ENCODE measurements at places on chromosomes 1 and 21. TPM values are rescaled to one million over a fixed set of nuclear protein-coding genes. Genes with fewer than 3 reads are reported as not detected.

DNA sequence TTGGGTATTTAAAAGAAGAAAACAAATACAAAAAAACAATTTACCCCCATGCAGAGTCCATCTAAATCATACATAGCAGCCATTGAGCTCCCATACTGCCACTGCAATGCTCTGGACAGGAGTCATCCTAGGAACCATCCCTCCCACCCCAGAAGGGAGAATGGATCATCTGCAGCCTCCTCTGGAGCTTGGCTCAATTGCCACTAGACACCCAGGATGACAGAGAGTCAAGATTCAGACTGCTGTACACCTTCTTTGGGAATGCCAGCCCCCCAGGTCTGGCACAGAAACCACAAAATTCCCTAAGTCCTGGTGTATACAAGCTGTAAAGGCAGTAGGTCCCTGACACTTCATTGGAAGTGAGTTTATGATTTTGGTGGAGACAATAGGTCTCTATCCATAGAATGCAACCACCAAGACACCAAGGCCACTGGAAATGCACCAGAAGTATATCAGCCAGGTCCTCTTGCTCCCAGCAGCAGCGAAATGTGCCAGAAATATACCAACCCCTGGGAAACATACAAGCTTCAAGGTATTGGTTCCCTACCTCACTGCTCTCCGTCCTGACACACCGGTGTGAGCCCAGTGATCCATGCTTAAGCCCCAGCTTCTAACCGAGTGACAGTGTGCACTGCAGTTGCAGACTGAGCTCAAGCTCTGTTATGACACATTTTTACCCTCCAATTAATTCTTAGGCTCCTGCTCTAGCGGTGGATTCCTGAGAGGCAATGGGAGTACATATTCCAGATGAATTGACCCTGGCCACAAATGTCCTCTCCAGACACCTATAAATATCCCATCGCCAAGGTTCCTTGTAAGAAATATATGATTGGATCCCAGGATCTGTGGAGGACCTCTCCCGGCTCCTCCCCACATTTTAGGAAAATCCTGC, 4.4 kb downstream of the TAL1 start:
- no peak for DNase-seq

Gene DSCAM
- not detected for total RNA-seq

- DNase-seq: no peak
Measured at GRCh38 chr1:184626076-184627006, 128.3 kb downstream of the EDEM3 start.

Gene SERPINC1
- total RNA-seq: 0.49 TPM

DNA sequence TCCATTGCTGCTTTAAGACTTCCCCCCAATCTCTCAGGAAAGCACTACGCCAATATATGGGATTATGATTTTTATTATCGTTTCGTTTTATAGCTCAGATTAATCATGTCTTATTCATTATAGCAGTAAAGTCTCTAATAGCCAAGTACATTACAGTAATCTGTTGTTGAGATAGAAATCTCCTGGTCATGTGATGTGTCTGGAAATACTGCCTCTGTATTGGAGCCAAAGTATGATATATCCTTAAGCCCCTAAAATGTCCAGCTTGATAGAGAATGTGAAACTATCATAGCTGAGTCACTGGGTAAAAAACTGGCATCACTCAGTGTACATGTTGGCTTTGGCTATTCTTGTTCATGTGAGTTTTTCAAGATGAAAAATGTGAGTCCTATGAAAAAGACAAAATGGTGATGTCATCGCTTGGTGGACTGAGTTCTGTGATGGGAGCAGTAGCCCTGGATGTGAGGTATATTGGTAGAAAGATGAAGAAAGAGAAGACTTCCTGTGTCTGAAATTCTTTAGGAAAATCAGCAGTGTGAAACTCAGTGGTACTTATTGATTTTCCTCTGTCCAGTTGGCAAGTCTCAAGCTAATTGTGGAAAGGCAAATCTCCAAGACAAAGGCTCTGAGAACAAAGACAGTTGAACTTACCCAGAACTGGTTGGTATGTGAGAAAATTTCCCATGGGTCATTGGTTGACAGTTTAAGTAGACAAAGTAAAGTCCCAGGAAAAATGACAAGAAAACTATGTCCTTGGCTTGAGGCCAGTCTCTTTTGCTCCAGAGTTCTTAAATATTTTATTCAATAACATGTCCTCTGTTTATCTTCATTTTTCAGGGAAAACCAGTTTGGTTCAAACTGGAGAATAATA, 76.2 kb downstream of the BRINP2 start:
- DNase-seq: no peak

Gene SYNC
- total RNA-seq: 20.3 TPM

GRCh38 chr1:207389728-207390464, 64.2 kb upstream of the CR2 start:
- no peak for DNase-seq

DNA sequence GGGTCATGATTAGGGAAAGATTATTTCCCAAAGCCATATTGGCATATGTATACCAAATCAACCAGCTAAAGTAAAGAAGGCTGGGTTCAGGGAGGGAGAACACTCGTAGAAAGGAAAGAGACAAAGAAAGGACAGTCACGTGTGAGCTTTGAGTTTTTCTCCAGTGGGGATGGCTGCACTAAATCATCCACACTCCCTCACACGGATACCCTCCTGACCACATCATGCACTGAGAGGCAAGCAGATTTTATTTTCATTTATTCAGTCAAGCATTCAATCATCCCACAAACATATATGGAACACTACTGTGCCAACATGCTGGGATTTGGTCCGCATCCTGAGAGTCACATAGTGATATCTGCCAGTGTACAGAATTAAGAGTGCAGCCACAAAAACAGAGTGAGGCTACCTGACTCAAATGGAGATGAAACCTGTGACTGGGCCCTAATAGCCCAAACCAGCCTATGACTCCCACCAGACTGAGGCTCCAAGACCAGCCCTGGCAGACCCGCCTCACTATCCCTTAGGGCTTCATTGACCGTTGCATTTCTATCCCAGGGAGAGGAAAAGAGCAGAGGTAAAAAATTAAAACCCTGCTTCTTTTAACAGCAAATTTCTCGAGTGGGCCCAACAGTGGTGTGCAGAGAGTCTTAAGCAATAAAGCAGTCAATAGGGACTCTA, 155.9 kb downstream of the BARHL2 start:
- DNase-seq: no peak

DNA sequence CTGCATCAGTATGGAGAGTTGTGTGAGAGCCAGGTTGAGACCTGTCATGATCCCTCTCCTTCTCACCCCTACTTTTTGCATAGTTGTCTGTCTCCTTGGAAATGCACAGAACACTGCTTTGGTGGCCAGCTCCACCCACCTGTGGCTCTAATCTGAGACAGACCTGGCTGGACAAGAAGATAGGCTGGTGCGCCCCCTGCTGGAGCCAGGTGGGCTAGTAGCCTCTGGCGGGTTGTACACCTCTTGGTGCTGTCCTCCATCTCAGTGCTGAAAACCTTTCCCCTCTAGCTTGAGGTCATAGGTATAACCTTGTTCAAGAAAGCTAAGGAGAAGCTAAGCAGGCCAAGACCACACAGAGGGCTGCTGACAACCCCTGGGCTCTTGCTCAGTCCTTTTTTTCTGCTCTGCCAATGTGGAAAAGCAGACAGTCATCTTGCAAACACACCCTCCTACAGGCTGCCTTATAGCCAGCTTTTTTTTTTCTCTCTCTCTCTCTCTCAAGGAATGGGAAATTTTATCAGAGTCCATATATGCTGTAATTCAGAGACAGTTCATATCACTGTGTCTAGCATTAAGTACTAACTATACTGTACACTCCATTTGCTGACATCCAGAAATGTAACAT, 58.8 kb upstream of the SPATA6 start:
- peak; percentile 59 for DNase-seq

Gene KLF17
- total RNA-seq: not detected

DNA sequence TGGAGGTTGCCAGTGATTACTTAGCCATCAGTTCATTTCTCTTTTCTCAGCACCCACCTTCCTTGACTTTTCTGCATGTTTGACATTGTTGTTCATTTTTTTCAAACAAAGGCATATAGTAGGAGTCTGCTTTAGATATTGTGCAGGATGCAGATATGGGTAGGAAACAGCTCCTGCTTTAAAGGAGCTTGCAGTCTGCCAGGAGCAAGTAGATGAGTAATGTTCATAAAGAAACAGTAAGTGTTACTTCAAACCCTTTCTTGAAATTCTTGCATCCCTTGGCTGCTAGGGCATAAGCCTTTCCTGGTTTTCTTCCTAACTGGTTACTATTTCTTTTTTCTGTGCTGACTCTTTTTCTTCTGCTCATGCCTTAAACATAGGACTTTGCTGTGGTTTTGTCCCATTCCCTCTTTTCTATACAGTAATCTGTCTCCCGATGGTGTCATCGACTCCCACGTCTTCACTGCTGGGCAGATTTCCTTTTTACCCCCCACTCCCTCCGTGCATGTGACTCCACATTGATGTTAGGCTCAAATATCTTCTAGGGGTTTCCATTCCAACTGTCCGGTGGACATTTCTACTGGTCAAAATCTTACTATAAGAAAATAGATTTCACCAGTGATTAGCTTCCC, 20.4 kb downstream of the PTGFRN start:
- DNase-seq: no peak

DNA sequence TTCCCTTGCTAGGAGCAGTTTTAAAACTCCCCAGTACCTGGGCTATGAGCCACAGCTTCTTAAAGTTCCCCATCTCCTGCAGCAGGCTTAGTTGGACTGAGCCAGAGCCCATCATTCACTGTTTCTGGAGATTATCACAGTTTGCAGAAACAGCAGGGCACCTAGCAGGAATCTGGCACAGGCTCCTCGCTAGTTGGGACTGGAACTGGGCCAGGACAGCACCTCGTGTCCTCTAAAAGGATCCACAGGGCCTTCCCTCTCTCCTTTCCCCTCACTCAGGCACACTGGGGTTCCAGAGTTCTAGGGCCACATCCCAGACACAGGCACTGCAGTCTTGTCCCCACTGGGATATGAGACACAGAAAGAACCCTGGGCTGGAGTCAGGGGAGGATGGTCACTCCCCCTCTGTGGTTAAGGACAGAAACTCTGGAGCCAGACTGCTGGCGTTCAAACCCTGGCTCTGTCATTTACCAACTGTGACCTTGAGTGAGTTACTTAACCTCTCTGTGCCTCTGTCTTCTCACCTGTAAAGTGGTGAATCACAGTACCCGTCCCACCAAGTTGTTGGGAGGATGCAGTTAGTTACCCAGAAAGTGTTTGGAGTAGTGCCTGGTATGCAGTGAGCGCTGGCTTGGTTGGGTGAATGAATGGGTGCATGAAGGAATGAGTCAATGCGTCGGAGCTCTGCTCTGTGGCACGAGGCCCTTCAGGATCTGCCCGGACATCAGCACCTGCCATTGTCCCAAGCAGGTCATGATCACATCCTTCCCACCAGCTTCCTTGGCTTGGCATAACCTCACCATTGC, 18.8 kb upstream of the ECE1 start:
- DNase-seq: no peak

GRCh38 chr1:64116537-64116936, 86.9 kb upstream of the UBE2U start:
- no peak for DNase-seq

Gene ATP1A2
- total RNA-seq: 12.1 TPM

GRCh38 chr1:219476716-219477115, 136.2 kb downstream of the ZC3H11B start:
- no peak for DNase-seq

DNA sequence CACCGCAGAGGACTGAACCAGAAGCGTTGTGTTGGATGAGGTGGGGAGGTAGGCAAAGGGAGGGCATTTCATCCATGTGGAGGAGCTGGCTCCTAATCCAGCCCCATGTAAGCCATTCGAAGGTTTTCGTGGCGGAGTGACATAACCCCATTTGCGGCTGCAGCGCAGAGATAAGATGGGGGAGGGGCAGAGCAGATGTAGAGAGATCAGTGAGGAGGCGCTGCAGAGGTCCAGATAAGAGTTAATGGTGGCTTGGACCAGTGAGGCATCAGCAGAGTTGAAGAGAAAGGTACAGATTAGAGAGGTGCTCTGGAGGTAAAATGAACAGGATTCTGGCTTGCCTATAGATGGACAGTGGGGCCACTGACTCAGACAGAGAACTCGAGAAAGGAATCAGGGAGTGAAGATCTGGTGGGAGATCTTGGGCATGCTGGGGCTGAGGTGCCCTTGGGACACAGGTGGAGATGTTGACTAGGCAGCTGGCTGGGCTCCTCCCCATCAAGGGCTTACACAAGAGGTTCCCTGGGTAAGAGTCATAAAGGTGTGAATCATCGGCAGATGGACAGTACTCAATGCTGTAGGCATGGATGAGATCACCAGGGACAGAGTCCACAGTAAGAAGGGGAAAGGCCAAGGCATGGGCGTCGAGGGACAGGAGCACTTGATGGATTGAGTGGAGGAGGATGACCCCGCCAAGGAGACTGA, 7.8 kb upstream of the PTPRF start:
- DNase-seq: peak; percentile 73

DNA sequence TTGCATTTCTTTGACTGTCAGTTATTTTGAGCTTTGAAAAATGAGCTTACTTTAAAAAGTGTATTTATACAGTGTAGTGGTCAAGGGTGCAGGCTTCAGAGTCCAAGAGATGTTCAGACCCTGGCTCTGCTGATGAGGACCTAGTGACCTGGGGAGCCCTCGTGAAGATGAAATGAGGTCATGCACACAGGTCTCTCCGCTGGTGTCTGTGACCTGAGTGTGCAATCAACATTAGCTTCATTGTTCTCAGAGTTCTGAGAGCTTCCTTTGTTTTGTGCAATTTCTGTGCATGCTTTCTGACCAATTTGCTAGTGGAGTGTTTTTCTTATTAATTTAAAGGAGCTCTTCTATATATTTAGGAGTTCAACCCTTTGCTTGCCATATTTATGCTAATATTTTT, 71.3 kb downstream of the RIPK4 start:
- DNase-seq: no peak

GRCh38 chr1:52572387-52572786, 19.5 kb upstream of the TUT4 start:
- no peak for DNase-seq
